ENCODE measurements at places on chromosomes 1 and 21. TPM values are rescaled to one million over a fixed set of nuclear protein-coding genes. Genes with fewer than 3 reads are reported as not detected.

GRCh38 chr1:91781371-91781825 lies 104.6 kb downstream of the TGFBR3 start:
- no peaks in the 10 kb centered on the region for H3K36me3 ChIP-seq
- H3K4me3 ChIP-seq = no peak overlapping the region
- no peaks in the 10 kb centered on the region for H3K27me3 ChIP-seq
- no peak overlapping the region for H3K27ac ChIP-seq

EPHB2 gene
- 17.2 TPM for total RNA-seq

DNA sequence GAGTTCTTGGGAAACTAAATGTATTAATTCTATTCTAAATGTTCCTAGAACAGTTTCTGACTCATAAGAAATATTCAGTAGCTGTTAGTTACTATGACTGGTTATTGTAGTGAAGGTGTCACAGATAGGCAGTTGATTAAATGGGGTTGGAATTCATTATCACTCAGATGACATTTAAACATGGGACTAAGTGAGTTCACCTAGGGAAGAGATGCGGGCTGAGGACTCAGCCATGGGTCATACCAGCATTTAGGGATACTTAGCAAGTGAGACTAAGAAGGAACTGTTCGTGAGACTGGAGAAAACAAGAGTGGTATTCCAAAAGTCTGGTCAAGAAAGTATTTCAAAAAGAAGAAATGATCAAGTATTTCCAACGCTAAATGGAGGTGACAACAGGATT lies 125.1 kb upstream of the ADGRL4 start:
- no peaks in the 10 kb centered on the region for H3K36me3 ChIP-seq
- no peaks in the 10 kb centered on the region for H3K4me1 ChIP-seq
- H3K27me3 ChIP-seq = no peaks in the 10 kb centered on the region
- DNase-seq = no peak

DNA sequence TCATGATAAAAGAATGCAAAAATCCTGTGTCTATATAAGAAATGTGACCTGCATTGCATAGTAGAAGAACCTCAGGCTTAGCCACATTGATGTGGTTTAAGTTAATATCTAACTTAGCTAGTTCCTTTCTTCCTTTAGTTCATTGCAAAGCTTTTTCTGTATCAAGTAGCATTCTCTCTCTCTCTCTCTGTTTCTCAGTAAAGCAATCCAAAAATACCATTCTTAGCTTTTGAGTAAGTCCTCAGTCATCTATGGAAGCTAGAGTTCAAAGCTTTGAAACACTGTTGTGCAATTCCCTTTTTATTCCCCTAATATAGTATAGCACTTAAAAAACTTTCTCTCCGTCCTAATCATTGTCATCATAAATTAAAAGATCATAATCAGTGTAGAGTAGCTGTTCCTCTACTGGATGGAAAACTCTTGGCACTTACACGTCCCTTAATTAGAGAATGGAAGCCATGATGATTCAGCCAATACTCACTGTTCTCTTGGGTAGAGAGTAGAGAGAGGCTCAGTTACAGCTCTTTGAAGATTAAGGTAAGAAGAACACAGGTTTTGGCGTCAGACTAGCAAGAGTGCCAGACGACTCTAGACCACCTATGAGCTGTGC lies 350.3 kb upstream of the LYPLAL1 start:
- H3K27ac ChIP-seq = no peak overlapping the region
- H3K36me3 ChIP-seq = no peaks in the 10 kb centered on the region
- H3K4me3 ChIP-seq = no peak overlapping the region
- DNase-seq = no peak

DNA sequence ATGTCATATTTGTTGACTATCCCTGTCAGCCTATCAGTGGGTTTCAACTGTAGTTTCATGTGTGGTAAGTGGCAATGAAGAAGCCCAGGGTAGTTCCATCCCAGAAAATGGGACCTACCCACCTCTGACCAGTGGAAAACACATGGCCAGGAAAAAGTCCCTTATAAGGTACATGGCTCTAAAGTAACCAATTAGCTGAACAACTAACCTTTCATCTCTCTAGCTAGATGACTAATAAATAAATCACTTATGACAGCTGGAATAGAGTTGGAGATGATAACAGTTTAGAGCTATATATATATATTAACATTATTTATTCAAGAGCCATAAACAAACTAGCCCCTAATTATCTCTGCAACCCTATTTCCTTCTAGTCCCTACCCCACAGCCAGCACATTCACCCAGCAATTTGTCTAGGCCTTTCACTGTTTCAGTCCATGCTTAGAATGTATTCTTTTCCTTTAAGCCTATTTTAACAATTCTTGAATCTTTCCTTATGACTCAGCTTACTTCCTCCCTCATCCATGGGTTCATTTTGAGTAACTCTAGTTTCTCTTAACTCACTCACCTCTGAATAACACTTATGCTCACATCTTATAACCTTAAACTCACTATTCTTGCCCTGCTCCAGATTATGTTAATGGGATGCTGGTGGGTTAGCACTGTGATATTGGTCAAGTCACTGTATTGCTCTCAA lies 83.7 kb downstream of the TNFSF18 start:
- H3K4me3 ChIP-seq = no peak overlapping the region
- DNase-seq = no peak
- no peaks in the 10 kb centered on the region for H3K36me3 ChIP-seq
- H3K27ac ChIP-seq = no peak overlapping the region

SLC44A5 gene
- 2.7 TPM for total RNA-seq

- H3K4me1 ChIP-seq = no peaks in the 10 kb centered on the region
- no peak overlapping the region for H3K27ac ChIP-seq
- no peak overlapping the region for H3K4me3 ChIP-seq
- no peaks in the 10 kb centered on the region for H3K36me3 ChIP-seq
- DNase-seq = no peak
- H3K27me3 ChIP-seq = no peaks in the 10 kb centered on the region
Measured at GRCh38 chr1:110638556-110638955, 32.4 kb upstream of the KCNA2 start.

GRCh38 chr21:39637197-39637970 lies 24.6 kb downstream of the B3GALT5 start:
- no peak for DNase-seq
- H3K4me1 ChIP-seq = peaks cover 14% of the 10 kb centered on the region
- H3K4me3 ChIP-seq = no peak overlapping the region
- peaks cover 5% of the 10 kb centered on the region for H3K36me3 ChIP-seq

RGS7 gene
- 3.0 TPM for total RNA-seq

GRCh38 chr1:11790101-11790879 lies 15.5 kb downstream of the MTHFR start:
- no peak for DNase-seq
- no peaks in the 10 kb centered on the region for H3K27me3 ChIP-seq
- peaks cover 13% of the 10 kb centered on the region for H3K4me1 ChIP-seq
- no peak overlapping the region for H3K27ac ChIP-seq
- H3K4me3 ChIP-seq = no peak overlapping the region

GRCh38 chr1:180952657-180953013 lies 39.9 kb downstream of the KIAA1614 start:
- no peak overlapping the region for H3K27ac ChIP-seq
- peaks cover 8% of the 10 kb centered on the region for H3K4me1 ChIP-seq
- DNase-seq = no peak
- H3K4me3 ChIP-seq = no peak overlapping the region
- H3K27me3 ChIP-seq = no peaks in the 10 kb centered on the region

SPATA46 gene
- total RNA-seq = not detected

GRCh38 chr1:89959719-89960118 lies 35.2 kb upstream of the ZNF326 start:
- H3K4me3 ChIP-seq = no peak overlapping the region
- DNase-seq = no peak
- H3K4me1 ChIP-seq = no peaks in the 10 kb centered on the region
- H3K27ac ChIP-seq = no peak overlapping the region
- H3K36me3 ChIP-seq = no peaks in the 10 kb centered on the region

DNA sequence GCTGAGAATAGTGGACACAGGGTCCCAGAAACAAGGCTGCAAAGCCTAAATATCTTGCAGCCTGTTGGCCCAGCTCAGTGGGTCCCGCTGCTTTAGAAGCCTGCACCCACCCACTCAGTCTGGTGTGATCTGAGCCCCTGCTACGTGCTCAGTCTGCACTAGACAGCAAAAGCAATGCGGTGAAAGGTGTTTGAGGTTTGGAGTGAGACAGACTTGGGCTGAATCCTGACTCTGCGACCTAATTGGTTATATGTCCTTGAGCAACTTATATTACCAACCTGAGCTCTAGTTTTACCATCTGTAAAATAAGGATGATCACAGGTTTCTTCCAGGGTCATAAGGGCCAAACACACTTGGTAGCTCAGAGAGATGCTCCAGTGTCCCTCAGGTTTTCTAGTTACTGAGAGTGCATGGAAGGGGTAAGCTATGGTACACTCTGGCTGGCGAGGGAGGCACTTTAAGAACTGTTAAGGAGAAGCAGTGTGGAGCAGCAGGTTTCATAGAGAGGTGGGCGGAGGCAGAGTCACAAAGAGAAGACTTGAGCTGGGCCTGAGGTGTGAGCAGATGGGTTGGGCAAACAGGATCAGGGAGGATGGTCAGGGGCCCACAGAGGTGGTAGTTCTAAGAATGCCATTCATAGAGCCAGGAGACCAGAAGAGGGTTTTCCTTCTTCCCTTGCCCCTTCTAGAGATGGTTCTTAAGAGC lies 10.1 kb downstream of the TMEM200B start:
- no peak overlapping the region for H3K4me3 ChIP-seq
- H3K27ac ChIP-seq = no peak overlapping the region
- DNase-seq = no peak
- H3K27me3 ChIP-seq = no peaks in the 10 kb centered on the region
- H3K4me1 ChIP-seq = 0 out of 2 replicates have a peak, but pooled peaks cover 2% of the 10 kb centered on the region

DNA sequence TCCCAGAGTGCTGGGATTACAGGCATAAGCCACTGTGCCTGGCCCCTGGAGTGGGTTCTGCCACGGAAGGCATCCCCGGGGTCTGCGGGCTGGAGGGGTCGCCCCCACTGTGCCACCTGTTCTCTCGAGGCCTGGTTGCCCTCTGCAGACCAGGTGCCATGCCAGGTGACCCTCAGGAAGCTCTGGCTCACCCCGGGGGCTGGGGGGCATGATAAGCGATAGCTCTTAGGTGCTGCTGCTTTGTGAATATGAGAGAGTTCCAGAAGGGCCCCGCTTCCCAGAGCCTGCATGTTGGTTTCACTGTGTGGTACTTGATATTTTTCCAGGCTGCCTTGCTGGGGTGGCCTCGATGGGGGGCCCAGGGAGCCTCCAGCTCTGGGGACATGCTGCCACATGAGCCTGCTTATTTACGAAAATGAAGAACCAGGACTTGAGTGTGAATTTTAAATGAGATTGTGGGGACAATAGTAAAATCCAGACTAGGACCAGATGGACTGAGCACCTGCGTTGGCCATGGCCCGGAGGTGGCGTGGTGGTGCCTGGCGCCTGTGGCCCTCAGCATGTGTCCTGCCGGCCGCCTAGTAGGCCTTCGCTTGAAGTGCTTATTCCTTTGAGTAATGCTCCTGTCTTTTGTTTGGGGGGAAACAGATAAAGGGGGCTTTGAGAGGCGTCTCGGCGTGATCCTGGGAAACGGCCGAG lies 7.3 kb downstream of the SKI start:
- peaks cover 30% of the 10 kb centered on the region for H3K4me1 ChIP-seq
- H3K36me3 ChIP-seq = no peaks in the 10 kb centered on the region
- H3K27ac ChIP-seq = no peak overlapping the region
- no peak overlapping the region for H3K4me3 ChIP-seq

DNA sequence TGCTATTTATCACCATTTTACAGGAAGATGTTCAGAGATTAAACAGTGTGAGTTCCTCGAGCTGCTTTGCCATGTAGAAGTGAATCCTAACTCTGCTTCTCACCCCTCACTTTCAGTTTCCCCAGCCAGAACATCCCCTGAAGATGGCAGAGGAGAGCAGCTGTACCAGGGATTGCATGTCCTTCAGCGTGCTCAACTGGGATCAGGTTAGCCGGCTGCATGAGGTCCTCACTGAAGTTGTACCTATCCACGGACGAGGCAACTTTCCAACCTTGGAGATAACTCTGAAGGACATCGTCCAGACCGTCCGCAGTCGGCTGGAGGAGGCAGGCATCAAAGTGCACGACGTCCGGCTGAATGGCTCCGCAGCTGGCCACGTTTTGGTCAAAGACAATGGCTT lies 16.9 kb downstream of the TENT5C start:
- no peak for DNase-seq
- no peak overlapping the region for H3K4me3 ChIP-seq
- H3K36me3 ChIP-seq = no peaks in the 10 kb centered on the region
- no peaks in the 10 kb centered on the region for H3K4me1 ChIP-seq
- H3K27me3 ChIP-seq = no peaks in the 10 kb centered on the region
- H3K27ac ChIP-seq = no peak overlapping the region

DNA sequence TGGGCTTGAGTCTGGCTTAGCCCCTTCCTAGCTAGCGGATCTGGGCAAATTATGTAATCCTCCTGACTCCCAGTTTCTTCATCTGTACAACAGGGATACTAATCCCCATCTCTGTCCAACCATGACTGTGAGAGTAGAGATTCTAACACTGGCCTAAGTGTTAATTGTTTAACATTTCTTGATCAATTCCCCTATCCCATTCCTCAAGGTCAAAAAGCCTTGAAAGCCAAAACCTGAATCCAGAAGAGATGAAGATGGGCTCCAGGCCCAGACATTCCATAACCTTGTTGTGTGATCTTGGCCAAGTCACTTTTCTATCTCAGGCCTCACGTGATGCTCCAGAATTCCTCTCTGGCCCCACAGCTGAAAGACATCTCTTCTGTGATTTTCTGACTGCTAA lies 18.8 kb upstream of the PHLDA3 start:
- H3K4me3 ChIP-seq = no peak overlapping the region
- no peaks in the 10 kb centered on the region for H3K27me3 ChIP-seq
- H3K4me1 ChIP-seq = no peaks in the 10 kb centered on the region
- H3K36me3 ChIP-seq = no peaks in the 10 kb centered on the region
- DNase-seq = no peak

TNNI3K gene
- 0.48 TPM for total RNA-seq

- H3K36me3 ChIP-seq = no peaks in the 10 kb centered on the region
- H3K27ac ChIP-seq = no peak overlapping the region
- peak; percentile 10 for DNase-seq
Measured at GRCh38 chr1:228801068-228801467, 65.8 kb downstream of the RHOU start.

CCT8 gene
- total RNA-seq = 319 TPM

GRCh38 chr1:234897390-234897749 lies 231.3 kb downstream of the TOMM20 start:
- no peaks in the 10 kb centered on the region for H3K27me3 ChIP-seq
- H3K4me3 ChIP-seq = no peak overlapping the region
- H3K27ac ChIP-seq = no peak overlapping the region
- H3K4me1 ChIP-seq = no peaks in the 10 kb centered on the region
- no peaks in the 10 kb centered on the region for H3K36me3 ChIP-seq

ST6GALNAC3 gene
- total RNA-seq = 19.0 TPM

- H3K36me3 ChIP-seq = peaks cover 17% of the 10 kb centered on the region
- H3K27ac ChIP-seq = no peak overlapping the region
Measured at GRCh38 chr1:2504949-2505272, 21.5 kb downstream of the PANK4 start.

DNA sequence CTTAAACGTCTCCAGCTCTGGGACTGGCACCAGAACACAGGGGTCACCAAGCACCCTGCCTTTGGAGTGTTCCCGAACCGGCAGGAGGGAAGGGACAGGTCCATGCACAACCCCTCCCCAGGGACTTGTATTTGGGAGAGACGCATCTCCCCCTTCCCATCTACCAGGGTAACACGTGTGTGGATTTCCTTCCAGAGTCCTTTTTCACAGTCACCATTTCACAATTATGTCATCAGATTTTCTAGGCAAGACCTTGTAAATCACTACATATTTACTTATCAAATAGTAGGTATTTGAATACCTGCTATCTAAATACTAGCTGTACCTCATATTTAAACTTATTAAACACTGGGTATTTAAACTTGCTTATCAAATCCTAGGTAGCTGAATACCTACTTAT lies 57.4 kb upstream of the AJAP1 start:
- H3K4me3 ChIP-seq = no peak overlapping the region
- no peaks in the 10 kb centered on the region for H3K27me3 ChIP-seq
- DNase-seq = no peak
- no peak overlapping the region for H3K27ac ChIP-seq
- H3K36me3 ChIP-seq = no peaks in the 10 kb centered on the region

OXCT2 gene
- total RNA-seq = 2.9 TPM

All from H1 (cell line).